ENCODE measurements at places on chromosomes 7 and 10.

DNA sequence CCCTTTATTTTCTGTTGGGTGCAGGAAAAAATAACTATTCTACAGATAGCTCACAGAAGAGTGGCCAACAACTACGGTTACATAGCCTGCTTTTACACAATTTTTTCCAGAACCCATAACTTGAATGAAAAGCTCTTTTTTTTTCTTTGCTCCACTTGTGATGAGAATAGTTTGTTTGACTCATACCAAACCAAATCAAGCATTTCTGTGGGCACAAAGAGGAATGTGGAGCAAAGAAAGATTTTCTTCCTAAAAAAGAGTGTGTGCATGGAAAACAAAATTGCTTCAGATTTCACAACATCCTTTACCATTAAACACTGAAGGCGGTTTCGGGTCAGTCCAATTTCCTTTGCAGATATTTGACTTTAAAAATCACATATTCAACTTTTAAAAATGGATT, 54.8 kb upstream of the RAB11FIP2 start:
- DNase-seq: no peak

DNA sequence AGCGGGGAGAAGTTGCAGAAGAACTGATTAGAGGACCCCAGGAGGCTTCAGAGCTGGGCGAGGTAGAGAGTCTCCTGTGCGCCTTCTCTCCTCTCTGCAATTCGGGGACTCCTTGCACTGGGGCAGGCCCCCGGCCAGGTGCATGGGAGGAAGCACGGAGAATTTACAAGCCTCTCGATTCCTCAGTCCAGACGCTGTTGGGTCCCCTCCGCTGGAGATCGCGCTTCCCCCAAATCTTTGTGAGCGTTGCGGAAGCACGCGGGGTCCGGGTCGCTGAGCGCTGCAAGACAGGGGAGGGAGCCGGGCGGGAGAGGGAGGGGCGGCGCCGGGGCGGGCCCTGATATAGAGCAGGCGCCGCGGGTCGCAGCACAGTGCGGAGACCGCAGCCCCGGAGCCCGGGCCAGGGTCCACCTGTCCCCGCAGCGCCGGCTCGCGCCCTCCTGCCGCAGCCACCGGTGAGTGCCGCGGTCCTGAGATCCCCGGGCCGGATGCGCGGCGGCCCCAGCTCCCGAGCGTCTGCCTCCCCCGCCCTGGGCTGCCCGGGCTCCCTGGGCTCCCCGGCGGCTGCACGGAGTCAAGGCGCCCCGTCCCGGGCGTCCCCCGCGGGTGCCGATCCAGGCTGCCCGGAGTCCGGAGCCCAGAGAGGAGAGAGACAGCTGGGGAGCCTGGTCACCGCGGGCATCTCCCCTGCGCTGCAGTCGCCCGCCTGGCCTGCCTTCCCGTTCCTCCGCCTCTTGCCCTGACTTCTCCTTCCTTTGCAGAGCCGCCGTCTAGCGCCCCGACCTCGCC, at the start of gene PLAU:
PLAU (plus strand) TSS at position 369 of the 789 bp plus-strand sequence. CDS start 424 bp downstream, outside the sequence.
- no peak for DNase-seq

GRCh38 chr10:68327889-68328786, 3.7 kb upstream of the HNRNPH3 start:
- DNase-seq: no peak

DNA sequence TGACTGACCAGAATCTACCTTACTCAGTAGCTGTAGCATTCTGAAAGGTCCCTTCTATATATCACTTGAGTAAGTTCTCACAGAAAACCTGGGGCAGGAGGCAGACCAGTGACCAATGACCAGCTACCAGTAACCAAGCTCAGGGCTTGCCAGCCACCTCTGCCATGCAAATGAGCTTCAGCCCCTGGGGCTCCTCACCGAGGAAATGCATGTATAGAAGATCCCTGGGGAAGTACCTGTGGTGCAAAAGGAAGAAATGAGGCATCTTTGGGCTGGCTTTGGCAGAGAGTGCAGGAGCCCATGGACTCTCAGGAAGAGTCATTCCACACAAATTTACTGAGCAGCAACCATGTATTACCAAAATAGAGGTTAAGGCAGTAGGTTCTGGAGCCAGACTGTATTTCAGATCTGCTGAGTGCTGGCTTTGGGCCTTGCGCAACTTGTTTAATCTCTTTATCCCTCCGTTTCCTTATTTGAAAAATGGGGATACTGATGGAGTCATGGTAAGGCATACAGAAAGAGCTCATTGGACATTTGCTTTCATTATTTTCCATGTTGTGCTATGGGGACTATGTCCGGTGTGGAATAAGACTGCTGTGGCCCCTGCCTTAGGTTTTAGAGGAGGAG, 41.1 kb upstream of the FAM204A start:
- DNase-seq: no peak

GRCh38 chr10:121804460-121804859, 123.4 kb downstream of the ATE1 start:
- no peak for DNase-seq

GRCh38 chr10:28586176-28586575, 53.3 kb downstream of the WAC start:
- no peak for DNase-seq

GRCh38 chr10:33627611-33628010, 293.1 kb upstream of the NRP1 start:
- DNase-seq: no peak

DNA sequence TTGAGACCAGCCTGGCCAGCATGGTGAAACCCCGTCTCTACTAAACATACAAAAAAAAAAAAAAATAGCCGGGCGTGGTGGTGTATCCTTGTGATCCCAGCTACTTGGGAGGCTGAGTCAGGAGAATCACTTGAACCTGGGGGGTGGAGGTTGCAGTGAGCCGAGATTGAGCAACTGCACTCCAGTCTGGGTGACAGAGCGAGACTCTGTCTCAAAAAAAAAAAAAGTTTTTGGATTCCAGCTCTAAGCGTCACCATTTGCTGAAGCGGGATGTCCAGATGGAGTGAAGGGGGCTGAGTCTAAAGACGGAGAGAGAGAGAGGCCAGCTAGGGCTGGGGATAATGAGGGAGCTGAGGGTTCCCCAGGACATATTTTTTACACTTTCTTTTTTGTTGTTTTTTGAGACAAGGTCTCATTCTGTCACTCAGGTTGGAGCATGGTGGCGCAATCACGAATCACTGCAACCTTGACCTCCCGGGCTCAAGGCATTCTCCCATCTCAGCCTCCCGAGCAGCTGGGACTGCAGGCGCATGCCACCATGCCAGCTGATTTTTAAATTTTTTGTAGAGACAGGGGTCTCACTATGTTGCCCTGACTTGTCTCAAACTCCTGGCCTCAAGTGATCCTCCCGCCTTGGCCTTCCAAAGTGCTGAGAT, 9.4 kb upstream of the HK1 start:
- no peak for DNase-seq

GRCh38 chr10:79092292-79092896, 23.6 kb downstream of the ZMIZ1 start:
- no peak for DNase-seq

- no peak for DNase-seq
Measured at GRCh38 chr7:40720416-40720815, 585.6 kb downstream of the SUGCT start.

GRCh38 chr7:786472-787255, 45.6 kb upstream of the SUN1 start:
- peak; percentile 55 for DNase-seq

GRCh38 chr7:22193450-22193983, 163.4 kb downstream of the RAPGEF5 start:
- no peak for DNase-seq

DNA sequence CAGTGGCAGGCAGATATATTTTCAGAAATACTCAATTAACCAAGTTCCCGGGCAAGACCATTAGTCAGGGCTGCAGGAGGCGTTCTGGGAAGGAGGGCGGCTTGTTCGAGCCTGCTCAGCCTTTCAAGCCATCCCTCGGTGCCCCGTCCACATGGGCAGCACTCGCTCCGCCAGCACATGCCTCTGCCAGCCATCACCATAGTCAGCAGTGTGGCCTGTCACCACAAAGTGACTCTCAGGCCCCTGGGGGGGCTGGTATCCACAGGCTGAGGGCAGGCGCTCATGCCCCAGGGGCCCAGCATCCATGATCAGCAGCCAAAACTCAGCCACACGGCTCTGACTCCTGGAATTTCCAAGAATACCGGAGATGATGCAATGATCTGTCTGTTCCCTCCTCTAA, 81.9 kb downstream of the CHST15 start:
- DNase-seq: no peak

DNA sequence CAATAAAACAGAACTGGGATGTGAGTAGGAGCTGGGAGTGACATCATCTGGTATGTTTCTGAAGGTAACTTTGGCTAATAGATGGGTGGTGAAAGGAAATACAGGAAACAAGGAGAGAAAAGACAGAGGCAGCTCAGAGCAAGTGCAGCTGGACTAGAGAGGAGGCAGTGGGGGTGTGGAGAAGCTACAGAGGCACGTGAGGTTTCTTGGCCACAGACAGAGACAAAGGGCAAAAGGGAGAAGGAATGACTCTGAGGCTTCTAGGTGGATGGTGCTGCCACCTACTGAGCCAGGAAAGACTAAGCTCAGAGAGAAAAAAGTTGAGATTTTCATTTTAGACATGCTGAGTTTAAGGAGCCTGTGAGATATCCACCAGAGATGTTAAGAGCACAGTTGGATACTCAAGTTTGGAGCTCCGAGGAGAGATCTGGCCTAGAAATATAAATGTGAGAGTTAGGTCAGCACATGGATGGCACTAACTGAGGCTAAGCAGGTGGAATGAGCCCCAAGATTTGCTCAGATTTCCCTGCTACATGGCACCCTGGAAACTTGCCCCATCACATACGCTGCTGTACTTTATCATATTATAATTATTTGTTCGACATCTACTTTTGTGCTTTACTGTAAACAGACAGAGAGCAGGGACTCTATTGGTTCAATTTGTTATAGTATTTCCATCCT, 293.0 kb upstream of the IMMP2L start:
- no peak for DNase-seq

GRCh38 chr10:21732067-21732772, 198.2 kb downstream of the MLLT10 start:
- DNase-seq: no peak

- no peak for DNase-seq
Measured at GRCh38 chr7:158056761-158057160, 530.9 kb downstream of the PTPRN2 start.

GRCh38 chr10:88536437-88536836, 46.7 kb downstream of the RNLS start:
- DNase-seq: no peak

GRCh38 chr10:27815261-27815660, 69.6 kb upstream of the MKX start:
- no peak for DNase-seq

DNA sequence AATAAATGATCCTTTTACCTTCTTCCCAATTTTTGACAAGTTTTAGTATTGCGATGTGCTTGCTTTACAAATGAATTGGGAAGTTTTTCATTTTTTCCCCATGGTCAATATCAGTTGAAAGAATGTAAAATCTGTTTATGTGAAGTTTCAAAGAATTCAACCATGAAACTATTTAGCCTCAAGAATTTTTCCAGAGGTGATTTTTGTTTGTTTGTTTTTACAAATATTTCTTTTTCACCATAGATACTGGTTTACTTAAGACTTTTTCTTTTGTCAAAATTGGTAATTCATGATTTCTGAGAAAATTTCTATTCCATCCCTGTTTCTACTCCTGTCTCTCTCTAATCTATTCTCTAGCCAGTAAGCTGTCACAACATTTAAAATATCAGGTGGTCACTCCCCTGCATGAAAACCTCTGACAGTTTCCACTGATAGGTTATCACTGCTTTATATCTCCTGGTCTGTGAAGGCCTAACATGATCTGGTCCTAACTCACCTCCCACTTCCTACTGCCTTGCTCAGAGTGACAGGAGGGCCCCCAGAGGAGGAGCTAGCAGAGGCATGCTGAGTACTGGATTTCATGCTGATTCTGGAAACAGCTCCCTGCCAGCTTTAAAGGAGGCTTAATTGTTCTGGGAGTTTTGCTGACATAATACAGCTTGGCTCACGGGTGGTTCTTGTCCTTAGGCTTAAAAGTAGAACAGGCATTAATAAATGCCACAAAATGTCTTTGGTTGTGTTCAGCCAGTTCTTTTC, 7.6 kb upstream of the ARMS2 start:
- DNase-seq: no peak
